Stimulated activated CD4-positive, alpha-beta T cell treated with anti-CD3 and anti-CD28 coated beads, Interleukin-1b, Interleukin-23, amount 100 ng/mL, for 1 hour (primary cell): ENCODE measurements at places on chromosomes 5 and 9.

GRCh38 chr5:123855609-123856008 is 343.6 kb downstream of the CSNK1G3 start:
- no peak for DNase-seq

GRCh38 chr5:132437604-132438266 is 52.8 kb downstream of the IRF1 start:
- DNase-seq: peak; percentile 33

DNA sequence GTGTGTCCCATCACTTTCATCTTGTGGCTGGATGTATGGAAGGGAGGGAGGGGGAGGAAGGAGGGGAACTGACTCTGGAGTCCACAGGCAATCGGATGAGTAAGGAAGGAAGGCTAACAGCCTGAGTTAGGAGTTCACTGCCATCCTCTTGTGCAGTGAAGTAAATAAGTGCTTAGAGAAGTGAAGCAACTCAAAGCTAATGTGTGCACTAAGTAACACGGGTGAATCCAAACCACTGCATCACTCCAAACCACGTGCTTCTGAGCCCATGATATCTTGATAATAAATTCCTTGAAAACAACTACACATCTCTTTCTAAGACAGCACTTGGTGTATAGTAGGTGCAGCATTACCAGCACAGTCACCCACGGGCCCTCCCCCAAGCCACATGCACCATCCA is 69.6 kb upstream of the OLFM1 start:
- DNase-seq: no peak

DNA sequence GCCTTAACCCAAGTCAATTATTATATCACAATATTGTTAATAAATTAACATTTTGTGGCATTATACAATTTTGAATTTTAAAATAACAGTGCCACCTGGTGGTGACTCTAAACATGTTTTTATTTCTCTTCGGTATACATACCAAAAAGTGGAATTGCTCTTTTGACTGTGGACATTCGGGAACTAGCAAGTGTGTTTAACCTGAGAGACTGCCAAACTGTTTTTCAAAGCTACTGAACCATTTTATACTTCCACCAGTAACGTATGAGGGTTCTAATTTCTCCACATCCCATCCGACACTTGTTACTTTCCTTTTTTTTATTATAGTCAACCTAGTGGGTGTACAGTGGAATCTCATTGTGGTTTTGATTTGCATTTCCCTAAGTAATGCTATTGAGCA is 18.3 kb upstream of the HSDL2 start:
- no peak for DNase-seq

GRCh38 chr5:143987751-143988560 is 176.0 kb downstream of the HMHB1 start:
- DNase-seq: no peak

DNA sequence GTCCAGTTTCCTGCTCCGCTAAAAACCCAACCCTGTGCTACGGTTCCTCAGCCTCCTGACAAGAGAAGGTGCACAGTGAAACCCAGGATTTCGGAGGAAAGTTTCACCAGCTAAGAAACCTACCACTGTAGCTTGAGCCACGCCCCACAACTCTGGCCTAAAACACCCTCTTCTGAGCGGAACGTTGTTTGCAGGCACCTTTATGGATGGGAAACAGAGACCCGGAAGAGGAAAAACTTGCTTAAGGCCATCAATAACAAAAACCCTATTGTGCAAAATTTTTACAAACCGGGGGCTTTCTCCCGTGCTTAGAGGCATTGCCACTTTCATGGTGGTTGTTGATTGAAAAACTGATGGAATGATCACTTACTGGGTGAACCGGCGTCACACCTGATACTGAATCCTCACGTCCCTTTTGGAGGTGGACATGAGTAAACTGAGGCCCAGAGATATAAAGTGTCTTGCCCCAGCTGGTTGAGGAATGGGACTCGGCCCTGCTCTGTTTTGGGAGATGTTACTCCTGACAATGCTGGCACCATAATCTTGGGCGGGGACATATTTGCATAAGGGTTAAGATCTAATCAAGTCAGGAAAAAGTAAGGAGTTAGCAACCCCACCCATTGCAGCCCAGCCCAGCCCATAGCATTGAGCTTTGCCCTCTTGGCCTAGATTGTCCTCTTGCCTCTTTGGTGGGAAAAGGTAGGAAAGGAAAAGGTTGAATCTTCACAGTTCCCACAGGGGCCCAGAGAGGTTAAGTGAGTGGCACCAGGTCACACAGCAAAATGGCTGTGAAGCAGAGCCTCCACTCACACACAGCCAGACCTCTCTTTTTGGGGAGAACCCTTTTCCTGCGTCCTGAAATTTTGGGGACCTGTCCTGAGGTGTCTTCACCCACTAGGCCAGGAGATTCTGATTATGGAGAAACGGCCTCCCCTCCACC is 23.2 kb upstream of the PTGS1 start:
- no peak for DNase-seq

- no peak for DNase-seq
These were observed 244.1 kb downstream of the ADGRV1 start for GRCh38 chr5:90802474-90803317.

- DNase-seq: no peak
These were observed 378.0 kb upstream of the PDE4D start for GRCh38 chr5:60271517-60271916.
